ENCODE measurements at places on chromosomes 12 and 14.

- no peak for DNase-seq
These were observed 174.4 kb downstream of the PTPRO start for GRCh38 chr12:15496738-15497137.

DNA sequence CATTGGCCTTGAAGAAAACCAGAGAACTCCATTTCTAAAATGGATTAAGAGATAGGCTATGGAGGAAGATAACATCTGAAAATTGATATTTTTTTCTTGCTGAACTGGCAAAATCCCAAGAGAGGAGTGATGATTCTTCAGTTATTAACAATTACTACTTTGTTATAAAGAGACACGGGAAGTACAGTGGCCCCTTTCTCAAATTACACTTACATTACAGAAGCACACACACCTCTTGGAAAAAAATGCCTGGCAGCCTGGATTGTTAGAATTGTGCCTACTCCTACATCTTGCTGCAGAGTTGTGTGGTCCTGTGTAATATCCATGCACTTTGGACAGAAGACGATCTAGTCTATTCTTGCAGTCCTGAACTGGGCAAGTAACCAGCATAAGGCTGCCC, 71.7 kb downstream of the TGFB3 start:
- no peak for DNase-seq

GRCh38 chr14:102019006-102019540, 54.7 kb downstream of the DYNC1H1 start:
- DNase-seq: no peak

- no peak for DNase-seq
These were observed 64.2 kb upstream of the FOXN3 start for GRCh38 chr14:89481196-89481595.

DNA sequence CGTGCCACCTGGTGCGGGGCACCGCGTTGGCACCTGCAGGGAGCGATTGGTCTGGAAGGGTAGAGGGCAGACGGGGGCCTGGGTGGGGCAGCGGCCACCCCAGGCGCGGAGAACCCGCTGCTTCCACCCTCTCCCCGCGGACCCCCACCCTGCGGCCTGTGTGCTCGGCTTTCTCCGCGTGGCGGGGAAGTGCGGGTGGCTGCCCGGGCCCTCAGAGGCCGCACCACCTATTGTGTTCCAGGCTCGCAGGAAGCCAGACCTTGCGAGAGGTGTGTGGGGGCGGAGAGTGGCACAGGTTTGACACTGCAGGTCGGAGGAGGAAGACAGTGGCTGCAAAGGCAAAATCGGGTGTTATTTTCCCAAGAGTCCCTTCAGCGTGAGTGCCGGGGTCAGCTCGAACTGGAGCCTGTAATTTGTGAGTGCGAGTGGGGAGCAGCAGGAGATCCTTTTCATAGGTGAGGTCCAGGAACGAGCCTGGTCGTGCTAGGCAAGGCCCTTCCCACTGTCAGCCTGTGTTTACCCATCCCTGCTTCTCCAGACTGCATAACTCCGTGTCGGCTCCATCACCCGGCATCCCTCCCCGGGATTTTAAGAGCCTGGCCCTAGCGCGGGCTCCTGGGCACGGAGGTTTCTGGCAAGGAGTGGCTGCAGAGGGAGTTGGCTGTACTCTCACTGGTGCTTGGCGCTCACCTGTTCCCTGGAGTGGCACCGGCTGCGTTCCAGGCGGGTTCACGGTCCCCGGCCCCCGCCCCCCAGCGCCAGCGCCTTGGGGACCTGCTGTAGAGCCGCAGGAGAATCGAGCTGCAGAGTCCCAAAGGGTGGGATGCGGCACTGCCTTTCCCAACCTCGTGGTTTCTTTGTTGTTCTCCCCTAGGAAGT, 935 bp downstream of the TBC1D30 start:
- DNase-seq: no peak

GRCh38 chr12:119989361-119989730, 310 bp downstream of the BICDL1 start:
- DNase-seq: peak; percentile 39

GRCh38 chr12:43882578-43883178, 46.8 kb downstream of the TMEM117 start:
- DNase-seq: no peak

DNA sequence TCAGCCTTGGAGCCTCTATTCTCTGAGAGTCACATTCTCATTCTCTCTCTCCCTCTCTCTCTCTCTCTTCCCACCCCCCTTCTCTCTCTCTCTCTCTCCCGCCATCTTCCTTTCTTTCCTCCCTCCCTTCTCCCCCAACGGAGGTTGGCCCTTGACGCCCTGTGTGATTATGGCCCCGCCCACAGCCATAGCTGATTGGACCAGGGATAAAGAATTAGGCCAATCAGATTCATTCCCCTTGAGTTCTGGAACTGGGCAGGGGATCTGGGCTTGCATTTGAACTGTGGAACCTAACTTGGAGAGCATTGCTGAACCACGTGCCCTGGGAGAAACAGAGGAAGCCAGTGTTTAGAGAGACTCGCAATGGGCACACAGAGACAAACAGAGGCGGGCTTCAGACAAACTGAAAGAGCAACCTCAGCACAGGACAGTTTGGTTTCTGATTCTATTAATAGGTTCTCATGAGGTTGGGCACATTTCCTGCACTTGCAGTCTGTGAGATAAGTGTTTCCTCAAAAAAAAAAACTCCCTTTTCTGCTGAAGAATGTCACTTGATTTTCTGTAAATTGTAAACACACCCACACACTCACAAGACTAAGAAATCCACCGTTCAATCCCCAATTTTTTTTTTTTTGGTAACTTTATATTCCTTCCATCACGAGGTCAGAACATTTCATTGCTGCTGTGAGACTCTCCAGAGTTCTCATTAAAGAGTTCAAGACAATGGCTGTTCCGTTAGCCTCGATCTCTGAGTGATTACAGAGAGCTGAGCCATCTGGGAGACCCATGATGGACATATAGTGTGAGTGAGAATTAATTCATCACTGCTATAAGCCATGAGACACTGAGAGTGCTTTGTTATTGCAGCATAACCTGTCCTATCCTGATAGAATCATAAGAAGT, 3.5 kb upstream of the P2RX7 start:
- DNase-seq: peak; percentile 74

DNA sequence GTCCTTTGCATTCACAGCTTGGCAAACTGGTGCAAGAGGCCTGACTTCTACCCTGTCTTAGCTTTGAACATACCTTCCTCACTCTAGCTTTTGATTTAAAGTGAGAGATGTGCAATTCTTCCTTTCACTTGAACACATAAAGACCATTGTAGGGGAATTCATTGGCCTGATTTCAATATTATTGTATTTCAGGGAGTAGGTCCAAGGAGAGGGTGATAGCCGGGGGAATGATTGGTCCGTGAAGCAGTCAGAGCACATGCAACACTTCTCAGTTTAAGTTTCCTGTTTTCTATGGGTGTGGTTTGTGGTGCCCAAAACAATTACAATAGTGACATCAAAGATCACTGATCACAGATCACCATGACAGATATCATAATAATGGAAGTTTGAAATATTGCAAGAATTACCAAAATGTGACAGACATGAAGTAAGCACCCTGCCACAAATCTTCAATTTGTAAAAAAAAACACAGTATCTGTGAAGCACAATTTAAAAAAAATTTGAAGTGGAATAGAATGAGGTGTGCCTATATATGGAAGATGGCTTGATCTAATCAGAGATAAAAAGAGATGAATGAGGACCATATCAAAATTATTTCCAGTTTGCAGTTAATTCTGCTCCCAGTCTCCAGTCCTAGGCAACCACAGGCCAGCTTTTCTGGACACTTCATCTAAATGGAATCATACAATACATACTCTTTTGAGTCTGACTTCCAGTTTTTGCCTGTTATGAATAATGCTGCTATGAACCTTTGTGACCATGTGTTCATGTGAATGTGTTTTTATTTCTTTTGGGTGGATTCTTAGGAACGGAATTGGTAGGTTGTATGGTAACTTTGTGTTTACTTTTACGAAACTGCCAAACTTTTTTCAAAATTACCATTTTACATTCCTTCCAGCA, 23.2 kb downstream of the BORCS5 start:
- DNase-seq: no peak

DNA sequence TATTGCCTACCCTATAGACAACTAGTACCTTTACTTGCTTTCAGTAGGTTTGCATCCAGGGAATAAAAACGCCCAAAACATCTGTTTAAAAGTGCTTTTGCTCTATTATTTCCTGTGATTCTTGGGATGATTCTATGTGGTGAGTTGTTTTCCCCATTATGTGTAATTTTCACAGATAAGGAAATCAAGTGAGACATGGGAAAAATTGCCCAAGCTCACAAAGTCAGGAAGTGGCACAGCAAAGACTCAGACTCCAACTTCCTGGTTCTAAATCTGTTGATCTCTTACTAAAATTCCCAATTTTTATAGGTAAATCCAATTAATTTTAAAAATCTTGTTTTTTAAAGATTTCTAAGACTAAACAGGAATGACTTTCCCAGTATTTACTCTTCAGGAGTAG, 39.0 kb downstream of the NID2 start:
- no peak for DNase-seq

- no peak for DNase-seq
These were observed 870 bp upstream of the HOXC13 start for GRCh38 chr12:53937596-53938325.

- peak; percentile 14 for DNase-seq
These were observed 521 bp downstream of the MAP4K5 start for GRCh38 chr14:50531595-50532501.

GRCh38 chr12:57095440-57095839, 6.5 kb downstream of the NAB2 start:
- no peak for DNase-seq
